ENCODE measurements at places on chromosomes 5 and 9. TPM values are rescaled to one million over a fixed set of nuclear protein-coding genes. Genes with fewer than 3 reads are reported as not detected.

The MYOZ3 gene
- polyA plus RNA-seq: not detected

The WDR38 gene
- polyA plus RNA-seq: not detected

The PCDHB2 gene
- not detected for polyA plus RNA-seq

The NFIB gene
- polyA plus RNA-seq: not detected

The CNTNAP3 gene
- not detected for polyA plus RNA-seq

The XPA gene
- polyA plus RNA-seq: 33.6 TPM

The GPRIN1 gene
- polyA plus RNA-seq: 0.35 TPM

The OR13C8 gene
- polyA plus RNA-seq: not detected

The FOXD4L4 gene
- polyA plus RNA-seq: not detected
